MG63 (cell line): ENCODE measurements at places on chromosomes 16 and 17. TPM values are rescaled to one million over a fixed set of nuclear protein-coding genes. Genes with fewer than 3 reads are reported as not detected.

Gene KRTAP2-2
- not detected in 2 replicates for total RNA-seq

Gene OR4D1
- not detected in 2 replicates for total RNA-seq

Gene OR1A1
- total RNA-seq, result not detected in 2 replicates

DNA sequence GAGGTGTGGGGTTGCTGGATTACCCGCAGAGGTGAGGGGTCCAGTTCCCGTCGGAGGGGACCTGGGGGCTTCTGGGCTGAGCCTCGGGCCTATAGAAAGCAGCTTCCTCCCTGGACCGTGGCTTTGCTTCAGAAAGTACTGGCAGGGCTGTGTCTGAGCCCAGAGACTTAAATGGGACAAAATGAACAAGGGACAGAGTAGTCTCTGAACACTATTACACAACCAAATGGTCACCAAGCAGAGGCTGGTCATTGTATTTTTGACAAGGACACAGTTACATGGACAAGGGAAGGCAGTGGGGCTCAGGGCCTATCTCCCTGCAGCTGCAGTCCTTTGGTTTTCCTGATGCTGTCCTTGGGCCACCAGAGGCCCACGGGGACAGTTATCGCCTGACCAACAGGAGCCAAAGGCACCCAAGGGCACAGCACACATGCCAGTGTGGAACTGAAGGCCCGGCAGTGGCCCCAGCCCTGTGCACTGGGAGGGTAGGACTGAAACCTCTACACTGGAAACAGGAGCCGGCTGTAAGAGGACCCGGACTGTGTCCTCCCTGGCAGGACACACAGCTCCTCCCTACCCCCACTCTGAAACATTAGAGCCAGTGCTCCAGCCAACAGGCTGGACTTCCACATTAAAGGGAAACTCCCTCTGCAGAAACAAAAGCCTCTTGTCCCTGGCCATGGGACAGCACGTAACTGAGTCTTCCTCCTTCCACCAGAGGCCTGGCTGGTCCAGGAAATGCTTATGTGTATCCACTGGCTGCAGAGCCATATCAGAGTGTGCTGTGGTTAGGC is 26.0 kb upstream of the ERN1 start:
- no peak for DNase-seq

Gene ASGR2
- not detected in 2 replicates for total RNA-seq

DNA sequence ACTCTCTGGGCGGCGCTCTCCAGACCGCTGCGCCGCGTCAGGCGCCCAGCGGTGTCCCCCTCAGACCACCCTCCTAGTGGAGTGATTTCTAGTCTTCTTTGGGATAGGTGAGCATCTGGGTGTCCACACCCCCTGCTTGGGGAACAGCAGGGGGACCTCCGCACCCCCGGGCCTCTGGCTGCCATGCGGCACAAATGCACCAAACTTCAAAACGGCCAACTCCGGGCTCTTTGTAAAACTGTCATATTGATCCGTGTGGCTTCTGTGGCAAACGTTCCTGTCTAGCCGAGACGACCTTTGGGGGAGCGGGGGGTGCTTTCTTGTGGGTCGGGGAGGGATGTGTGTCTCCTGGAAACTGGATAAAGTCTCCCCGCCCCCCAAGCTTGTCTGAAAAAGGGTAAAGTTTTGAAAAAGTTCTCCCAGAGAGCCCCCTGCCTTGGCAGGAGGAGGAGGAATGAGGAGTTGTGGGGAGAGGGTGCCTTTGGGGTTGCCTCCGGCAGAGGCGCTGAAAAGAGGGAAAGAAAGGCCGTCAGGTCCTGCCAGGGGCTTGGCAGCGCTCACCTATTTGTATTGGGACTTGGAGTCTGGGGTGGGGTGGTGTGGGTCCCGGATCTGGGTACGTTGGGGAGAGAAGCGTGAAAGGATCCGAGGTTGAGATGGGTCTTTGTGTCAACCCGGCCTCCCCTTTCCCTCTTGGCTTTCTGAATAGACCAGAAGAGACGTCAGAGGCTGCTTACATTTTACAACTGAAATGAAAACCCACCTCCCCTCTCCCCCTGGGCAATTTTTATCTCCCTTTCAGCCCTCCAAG is 2.2 kb upstream of the CHD3 start:
- DNase-seq, result peak; percentile 45

DNA sequence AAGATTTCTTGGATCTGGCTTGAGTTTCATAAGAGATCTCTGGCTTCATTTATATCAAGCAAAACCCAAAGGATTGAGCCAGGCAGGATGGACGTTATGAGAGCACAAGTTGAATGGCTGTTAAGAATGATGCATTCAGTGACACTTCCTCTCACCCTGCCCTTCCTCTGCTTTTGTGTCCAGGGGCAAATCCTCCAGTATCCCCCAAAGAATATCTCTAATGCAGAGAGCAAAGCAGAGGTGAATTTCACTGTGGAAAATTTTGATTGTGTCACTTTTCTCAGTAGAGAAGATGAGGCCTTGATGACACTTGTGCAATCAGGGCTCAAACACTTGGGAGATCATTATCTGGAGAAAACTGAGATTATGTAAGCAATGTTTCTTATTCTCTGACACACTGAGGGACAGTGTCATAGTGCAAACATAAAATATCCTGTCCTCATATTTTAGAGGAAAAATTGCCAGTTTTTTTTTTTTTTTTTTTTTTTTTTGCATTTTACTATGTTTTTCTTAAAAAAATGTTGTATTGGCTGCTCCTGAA is 25.3 kb downstream of the MARCHF10 start:
- no peak for DNase-seq

Gene PHOSPHO1
- not detected in 2 replicates for total RNA-seq

DNA sequence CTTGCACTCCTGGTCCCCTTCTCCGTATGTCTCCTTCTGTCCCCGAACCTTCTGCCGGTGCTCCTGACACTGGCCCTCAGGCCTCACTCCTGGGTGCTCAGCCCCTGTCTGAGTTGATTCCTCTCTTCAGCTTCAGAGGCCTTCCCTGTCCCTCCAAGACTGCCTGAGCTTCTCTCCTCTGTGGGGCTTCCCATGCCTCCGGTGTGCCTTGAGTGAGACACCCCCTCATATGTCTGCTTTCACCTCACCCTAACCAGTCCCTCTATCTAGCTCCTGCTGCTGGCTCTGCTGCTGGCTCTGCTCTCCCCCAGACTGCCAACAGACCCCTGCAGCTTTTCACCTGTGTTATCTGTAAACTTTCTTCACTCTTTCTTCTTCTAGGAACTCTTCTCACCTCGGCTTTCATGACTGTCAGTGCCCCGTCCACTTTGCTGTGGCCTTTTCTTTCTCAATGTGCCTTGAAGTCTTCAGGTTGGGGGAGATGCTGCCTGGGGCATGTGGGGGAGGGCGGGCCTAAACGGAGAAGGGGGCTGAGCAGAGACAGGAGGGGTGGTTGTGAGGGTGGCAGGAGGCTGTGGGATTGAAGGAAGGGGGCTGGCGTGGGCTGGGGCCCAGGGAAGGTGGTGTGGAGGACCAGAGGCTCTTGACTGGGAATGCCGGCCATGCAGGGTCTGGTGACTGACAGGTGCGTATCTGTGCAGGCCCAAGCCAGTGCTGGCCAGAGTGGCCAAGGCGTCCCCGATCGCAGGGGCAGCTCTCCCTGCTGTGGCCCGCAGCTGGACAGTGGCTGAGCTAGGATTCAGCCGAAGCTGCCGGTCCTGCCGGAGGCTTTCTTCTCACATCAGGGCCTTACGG is 81.3 kb downstream of the METRNL start:
- no peak for DNase-seq

DNA sequence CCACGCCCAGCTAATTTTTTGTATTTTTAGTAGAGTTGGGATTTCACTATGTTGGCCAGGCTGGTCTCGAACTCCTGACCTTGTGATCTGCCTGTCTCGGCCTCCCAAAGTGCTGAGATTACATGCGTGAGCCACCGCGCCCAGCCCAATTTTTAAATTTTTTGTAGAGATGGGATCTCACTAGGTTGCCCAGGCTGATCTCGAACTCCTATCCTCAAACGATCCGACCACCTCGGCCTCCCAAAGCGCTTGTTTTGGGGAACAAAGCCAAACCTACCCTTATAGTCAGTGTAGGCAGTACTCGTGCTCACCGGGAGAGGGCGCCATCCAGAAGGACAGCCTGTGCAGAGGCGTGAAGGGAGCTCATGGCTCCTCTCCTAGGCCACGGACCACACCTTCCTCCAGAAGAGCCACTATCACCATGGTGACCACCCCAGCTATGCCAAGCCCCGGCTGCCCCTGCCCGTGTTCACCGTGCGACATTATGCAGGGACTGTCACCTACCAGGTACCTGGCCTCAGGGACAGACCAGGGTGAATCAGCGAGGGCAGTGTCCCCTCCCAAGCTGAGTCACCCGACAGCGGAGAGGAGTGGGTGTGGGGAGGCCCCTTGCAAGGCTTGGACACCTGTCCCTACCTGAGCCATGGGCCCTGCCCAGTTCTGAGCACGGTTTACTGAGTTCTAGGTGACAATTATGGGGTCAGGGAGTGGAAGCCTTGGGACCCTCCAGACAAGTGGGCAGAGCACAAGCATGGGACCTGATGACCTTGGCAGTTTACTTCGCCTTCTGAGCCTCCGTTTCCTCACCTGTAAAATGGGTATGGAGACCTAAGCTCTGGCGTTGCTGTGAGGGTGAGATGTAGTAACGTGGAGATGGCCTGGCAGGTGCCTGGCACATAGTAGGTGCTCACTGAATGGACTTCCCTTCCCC is 13.7 kb downstream of the MYO15B start:
- DNase-seq, result peak; percentile 62

Gene HOXB7
- total RNA-seq, result 9.8 and 30.6 TPM in 2 replicates

- DNase-seq, result no peak
Measured at GRCh38 chr16:68146585-68146984, 61.4 kb downstream of the NFATC3 start.

DNA sequence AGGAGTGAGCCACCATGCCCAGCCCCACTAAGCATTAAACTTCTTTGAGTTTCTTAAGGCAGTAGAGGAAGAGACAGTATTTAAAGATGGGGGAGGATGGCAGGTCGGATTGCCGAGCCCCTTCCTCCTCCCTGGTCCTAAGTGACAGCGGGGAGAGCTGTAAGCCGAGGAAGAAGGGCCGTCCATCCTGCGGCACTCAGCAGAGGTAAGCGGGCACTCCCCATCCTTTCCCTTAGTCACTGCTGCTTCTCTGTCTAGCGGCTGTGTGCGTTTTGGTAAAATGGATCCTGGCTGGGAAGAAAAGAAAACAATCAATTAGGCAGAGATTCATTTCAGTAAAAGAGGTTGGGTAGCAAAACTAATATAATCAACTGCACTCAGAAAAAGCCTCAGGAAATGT is 13.9 kb downstream of the DNAAF1 start:
- DNase-seq, result no peak

Gene SLC13A2
- not detected in 2 replicates for total RNA-seq

- no peak for DNase-seq
Measured at GRCh38 chr16:1089439-1089821, 6.6 kb downstream of the C1QTNF8 start.

GRCh38 chr17:83173914-83174361 is 94.5 kb downstream of the METRNL start:
- DNase-seq, result no peak

GRCh38 chr16:26317885-26318284 is 626.1 kb downstream of the HS3ST4 start:
- no peak for DNase-seq

Gene KRTAP4-3
- not detected in 2 replicates for total RNA-seq

Gene SYT17
- total RNA-seq, result not detected in 2 replicates

Gene TNP2
- not detected in 2 replicates for total RNA-seq

GRCh38 chr17:72466606-72467005 is 345.8 kb downstream of the SOX9 start:
- DNase-seq, result no peak

Gene NACA2
- total RNA-seq, result 0.43 TPM in 1 of 2 replicates, not detected in the other

Gene SDK2
- total RNA-seq, result 0.33 TPM in 1 of 2 replicates, not detected in the other

DNA sequence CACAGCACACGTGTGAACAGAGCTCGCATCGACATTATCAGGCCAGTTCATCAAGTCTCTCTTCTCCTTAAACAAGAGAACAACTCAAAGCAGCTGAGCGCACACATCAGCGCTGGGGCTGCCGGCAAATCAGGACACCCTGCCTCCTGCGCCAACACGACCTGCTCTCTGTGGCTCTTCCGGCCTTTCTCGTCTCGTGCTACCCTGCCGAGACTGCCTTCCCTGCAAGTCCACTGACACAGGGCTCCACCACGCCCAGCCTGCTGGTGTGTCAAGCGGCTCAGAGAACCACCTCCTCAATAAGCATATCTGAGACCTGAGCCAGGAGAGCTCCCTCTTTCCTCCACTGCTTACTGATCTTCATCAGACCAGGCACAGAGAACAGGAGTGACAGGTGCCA is 96.9 kb downstream of the ZNF778 start:
- DNase-seq, result no peak

Gene CA7
- not detected in 2 replicates for total RNA-seq

GRCh38 chr17:72816406-72816805 is 276.1 kb downstream of the SLC39A11 start:
- no peak for DNase-seq

DNA sequence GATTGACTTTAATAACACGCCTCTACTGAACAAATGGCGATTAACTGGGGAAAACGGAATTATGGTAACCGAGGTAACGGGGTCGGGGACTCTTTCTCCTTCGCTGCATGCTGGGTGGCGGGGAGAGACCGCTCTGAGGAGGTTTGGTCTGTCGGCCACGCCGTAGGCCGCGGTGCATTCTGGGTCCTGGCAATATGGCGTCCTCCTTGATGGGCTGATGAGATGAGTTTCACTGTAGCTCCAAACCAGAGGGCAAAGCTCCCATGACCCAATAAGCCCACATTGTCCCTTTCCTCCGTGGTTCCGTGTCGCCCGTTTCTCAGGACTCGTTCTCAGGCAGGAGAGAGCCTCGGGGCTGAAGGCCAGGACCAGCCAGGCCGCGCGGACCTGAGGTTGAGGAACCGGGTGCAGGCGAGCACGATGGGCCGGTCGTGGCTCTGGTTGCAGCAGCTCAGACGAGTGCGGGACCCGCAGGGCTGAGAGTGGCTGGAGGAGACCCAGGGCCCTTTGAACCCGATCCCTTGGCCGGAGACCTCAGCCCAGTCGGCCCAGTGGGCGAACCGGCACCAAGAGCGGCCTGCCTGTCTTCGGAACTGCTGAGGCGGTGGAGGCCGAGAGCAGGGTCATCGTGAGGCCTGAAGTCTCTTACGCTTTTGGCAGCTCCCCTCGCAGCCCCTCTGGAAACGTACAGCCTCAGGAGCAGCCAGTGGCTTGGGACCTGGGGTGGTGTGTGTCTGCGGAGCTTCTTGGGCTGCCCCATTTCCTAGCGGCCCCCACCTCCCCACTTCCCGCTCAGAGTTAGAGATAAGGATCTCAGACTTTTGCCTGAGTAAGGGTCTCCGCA is at the start of gene RPTOR:
Gene RPTOR (plus strand): TSS at position 184 of the 844 bp plus-strand sequence. CDS start 792 bp downstream, outside the sequence.
- peak; percentile 96 for DNase-seq

DNA sequence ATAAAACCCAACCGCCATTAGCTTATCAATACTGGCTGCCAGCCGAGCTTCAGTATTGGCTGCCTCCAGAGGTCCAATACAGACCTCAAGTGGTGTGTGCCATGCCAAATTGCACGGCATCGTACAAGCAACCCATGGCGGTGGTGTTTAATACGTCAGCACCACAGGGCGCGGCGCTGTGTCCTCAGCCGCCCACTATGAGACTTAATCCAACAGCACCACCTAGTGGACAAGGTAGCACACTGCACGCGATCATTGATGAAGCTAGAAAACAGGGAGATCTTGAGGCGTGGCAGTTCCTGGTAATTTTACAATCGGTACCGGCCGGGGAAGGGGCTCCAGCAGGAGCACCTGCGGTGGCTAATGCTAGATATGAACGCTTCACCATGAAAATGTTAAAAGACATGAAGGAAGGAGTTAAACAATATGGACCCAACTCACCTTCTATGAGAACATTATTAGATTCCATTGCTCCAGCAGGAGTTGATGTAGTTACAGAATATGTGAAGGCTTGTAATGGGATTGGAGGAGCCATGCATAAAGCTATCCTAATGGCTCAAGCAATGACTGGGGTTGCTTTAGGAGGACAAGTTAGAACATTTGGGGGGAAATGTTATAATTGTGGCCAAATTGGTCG is 15.4 kb downstream of the FLYWCH1 start:
- peak; percentile 79 for DNase-seq
